Midbrain (tissue), 1 donor: ENCODE measurements at places on chromosomes 5 and 9.

GRCh38 chr9:112838342-112838741, 52.3 kb downstream of the SLC46A2 start:
- DNase-seq = no peak

DNA sequence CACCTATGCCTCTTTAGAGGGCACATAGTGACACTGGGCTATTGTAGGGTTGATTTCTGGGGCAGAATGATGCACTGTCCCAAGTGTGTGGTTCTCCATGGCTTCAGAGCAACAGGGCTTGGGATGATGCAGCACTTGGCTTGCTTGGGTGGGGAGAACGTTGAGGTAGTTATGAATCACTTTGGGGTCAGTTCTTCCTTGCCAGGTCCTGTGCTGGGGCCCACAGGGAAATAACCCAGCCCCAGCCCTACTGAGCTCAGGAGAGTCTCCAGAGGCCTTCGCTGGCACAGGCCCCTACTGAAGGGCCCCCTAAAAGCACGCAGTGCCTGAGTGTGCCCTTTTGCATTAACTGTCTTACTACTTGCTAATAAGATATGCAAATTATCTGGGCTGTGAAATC, 24.2 kb downstream of the JADE2 start:
- DNase-seq = no peak

DNA sequence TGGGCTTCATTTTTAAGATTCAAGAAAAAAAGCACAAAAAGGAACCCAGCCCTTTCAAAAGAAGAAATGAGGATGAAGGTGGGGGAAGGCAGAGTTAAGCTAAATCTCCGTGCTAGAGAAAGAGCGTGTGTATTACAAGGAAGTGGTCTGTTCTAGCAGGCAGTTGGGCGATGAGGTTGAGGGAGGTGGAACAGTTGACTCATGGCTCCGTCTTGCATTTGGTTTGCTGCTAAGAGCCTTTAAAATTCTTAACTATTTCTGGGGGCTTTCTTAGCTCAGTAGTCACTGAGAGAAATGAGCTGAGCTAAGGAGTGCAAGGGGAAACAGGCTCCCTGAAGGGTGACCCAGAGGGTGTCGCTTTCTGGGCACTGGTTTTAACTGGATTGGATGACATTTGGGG, 117.4 kb downstream of the GCNT1 start:
- DNase-seq = no peak

DNA sequence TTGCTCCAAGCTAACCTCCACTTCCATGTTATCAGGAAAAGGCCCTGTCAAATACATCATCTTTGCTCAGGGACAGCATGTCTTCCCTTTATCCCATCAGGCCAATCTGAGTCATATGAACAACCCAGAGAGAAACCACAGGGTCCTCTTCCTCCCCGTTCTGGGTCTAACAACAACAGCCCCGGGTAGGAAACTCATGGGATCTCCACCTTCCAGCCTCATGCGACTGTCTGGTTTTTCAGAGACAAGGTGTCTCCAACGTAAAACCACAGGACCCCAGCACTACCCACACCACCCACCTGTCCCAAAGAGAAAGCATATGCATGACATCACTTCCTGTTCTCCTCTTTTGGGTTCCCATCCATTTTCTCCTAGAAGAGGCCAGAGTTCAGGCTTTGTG, 217.9 kb downstream of the ENC1 start:
- DNase-seq = no peak

- no peak for DNase-seq
These were observed 470.6 kb upstream of the MPDZ start for GRCh38 chr9:13750061-13750460.

GRCh38 chr5:83433891-83434290, 37.7 kb upstream of the VCAN start:
- no peak for DNase-seq

- DNase-seq = no peak
These were observed 148.7 kb upstream of the COL5A1 start for GRCh38 chr9:134492721-134493460.
